NCI-H2029 (cell line): ENCODE measurements at places on chromosomes 2 and 18.

GRCh38 chr2:200494048-200494447 is 15.8 kb downstream of the KCTD18 start:
- DNase-seq, result no peak

- DNase-seq, result no peak
Measured at GRCh38 chr18:74114116-74114515, 33.5 kb downstream of the FBXO15 start.

DNA sequence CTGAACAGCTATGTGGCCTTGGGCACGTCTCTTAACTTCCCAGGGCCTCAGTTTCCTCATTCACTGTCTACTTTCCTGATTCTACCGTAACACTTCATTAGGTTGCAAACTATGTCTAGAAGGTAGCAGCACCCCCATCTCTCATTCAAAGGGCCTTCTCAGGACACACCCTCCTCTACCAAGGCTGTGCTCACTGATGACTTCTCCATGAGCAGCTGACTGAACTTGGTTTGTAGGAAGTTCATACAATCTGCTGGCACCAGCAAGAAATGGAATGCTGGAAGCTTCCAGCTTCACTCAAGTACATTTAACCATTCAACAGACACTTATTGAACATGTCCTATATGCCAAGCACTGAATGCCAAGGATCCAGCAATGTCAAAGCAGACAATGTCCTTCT is 250.8 kb upstream of the CTAGE1 start:
- no peak for DNase-seq

- peak; percentile 82 for DNase-seq
Measured at GRCh38 chr2:99066075-99066958, 75.2 kb upstream of the C2orf15 start.

- peak; percentile 49 for DNase-seq
Measured at GRCh38 chr2:216339456-216340279, 32.6 kb downstream of the MARCHF4 start.

GRCh38 chr18:23799540-23799939 is 110.3 kb downstream of the LAMA3 start:
- no peak for DNase-seq

- DNase-seq, result no peak
Measured at GRCh38 chr18:78505851-78506461, 473.7 kb upstream of the SALL3 start.
